ENCODE measurements at places on chromosomes 2 and 18.

DNA sequence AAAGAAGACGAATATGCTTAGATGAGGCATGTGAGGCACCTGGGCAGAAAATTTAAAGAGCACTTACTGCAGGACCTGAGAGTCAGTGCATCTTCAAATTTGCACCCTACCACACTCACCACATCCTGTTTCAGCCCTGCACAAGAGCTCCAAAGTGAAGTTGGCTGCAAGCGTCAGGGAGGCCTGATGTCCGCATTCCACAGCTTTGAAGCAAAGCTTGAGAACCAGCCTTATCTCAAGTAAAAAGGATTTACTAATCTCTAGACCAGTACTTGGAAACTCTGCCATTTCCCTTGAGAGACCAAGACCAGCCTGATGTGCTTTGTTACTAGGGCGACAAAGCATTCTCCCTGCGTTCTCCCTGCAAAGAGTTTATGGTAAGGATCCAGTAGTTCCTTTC, 3.4 kb upstream of the ASNSD1 start:
- DNase-seq = no peak

GRCh38 chr2:172782506-172783164, 47.0 kb downstream of the RAPGEF4 start:
- DNase-seq = no peak

- no peak for DNase-seq
These were observed 50.6 kb upstream of the GALNT5 start for GRCh38 chr2:157206916-157207315.

GRCh38 chr2:173667415-173667814, 297.8 kb downstream of the SP3 start:
- no peak for DNase-seq

DNA sequence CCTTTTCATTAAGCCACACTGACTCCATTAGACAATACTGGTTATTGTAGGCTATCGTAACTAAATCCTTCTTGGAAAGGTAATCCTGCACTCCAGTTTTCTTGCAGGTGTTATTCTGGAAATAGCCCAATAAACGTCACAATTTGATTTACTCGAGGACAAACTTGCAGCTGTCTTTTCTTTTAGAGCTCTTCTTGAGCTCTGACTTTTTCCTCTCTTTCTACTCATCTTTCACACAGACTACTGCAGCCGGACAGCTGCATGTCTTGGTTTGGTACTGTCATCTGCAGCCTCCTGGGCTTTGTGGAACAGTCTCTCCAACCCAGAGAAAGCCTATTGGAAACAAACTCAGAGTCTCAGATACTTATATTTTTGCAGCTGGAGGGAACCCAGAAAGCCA, 23.0 kb upstream of the MSGN1 start:
- no peak for DNase-seq

- no peak for DNase-seq
These were observed 66.1 kb downstream of the LRRFIP1 start for GRCh38 chr2:237693291-237693994.

DNA sequence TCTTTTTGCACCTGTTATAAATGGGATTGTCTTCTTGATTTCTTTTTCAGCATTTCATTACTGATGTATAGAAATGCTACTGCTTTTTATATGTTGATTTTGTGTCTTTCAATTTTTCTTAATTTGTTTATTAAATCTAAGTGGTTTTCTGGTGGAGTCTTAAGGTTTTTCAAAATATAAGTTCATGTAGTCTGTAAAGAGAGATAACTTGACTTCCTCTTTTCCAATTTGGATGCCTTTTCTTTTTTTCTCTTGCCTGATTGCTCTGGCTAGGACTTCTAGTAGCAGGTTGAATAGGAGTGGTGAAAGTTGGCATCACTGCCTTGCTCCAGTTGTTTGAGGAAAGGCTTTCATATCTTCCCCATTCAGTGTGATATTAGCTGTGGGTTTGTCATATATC, 28.6 kb upstream of the GALNT5 start:
- DNase-seq = no peak

All from H7 (cell line).